ENCODE measurements at places on chromosomes 4 and X.

DNA sequence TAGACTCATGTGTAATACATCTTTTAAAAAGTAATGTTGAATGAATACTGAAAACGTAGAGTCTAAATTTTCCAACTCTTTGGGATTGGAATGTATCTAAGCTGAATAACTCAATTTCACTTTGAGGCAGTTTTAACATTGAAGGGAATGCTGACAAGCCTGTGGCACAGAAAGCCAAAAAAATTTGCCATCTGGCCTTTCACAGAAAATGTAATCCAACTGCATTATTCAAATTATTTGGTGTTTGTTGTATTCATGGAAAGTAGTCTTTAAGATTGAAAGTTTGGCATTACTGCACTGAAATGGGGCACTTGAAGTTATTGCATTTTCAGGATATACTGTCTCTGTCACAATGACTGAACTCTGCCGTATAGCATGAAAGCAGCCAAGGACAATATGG lies 186.9 kb downstream of the FRMPD4 start:
- no peak for DNase-seq

DNA sequence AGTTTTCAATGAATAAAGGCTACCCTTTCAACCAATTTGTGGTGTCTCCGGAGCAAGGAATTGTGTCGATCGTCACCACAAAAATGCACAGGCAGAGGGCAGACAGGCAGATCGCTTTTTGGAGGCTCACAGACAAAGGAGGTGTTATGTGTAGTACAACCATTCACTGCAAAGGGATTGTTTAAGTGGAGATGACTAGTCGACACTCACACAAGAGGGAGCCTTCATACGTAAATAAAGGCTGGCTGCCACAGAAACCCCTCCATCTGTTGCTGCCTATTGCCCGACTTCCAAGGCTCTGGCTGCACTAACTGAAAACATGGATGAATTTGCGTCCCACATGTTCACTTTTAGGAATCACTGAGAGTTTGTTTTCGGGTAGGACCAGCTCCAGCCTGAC lies 281.1 kb downstream of the NKX6-1 start:
- DNase-seq, result no peak

- peak; percentile 66 for DNase-seq
Observed at GRCh38 chrX:73855546-73855945, 292.5 kb downstream of the CHIC1 start.

DNA sequence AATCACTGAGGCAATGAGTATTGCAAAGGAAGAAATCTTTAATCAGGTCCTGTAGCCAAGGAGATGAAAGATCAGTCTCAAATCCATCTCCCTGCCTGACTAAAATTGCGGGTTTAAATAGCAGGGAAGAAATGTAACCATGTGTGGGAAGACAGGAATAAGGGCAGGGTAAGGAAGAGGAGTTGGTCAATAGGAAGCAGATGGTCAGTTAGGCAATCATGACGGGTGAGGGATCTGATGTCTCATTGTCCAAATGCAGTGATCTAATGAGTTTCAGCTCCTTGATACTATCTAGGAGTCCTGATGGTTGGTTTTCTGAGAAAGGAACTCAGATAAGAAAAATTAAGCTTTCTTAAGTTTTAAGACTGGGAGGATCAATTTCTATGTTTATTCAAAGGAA lies 200.8 kb downstream of the SPATA18 start:
- DNase-seq, result no peak

GRCh38 chr4:38149997-38150671 lies 189.9 kb downstream of the PTTG2 start:
- DNase-seq, result no peak

DNA sequence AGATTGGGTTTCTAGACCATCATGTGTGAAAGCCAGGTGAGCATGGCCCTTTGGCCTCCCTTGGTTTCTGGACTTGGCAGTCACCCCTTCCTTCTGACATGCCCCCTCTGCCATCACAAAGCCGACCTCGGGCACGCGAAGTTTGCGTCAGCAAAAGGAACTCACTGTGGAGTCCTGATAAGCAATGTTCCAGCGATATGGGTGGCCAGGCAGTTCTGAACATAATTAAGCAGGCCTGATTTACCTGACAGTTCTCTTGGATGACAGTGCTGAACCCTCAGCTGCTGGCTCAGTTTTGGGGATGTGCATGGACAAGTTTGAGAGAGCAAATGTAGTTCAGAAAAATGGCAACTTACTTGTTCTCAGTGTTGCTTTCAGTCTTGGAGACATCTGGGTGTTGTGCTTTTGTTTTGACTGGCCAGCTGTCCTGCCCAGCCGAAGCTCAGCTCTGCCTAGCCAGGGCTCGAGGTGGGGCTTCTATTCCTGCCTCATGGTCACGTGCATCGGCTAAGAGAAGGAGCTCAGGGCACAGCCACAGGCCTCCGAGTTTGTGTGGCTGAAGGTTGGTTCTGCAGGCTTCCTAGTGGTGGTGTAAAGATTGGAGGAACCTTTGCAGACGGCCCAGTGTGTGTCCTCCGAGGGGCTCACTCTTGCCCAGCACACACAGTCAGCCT lies 78.3 kb downstream of the CLDN34 start:
- DNase-seq, result no peak

All from CD4-positive, alpha-beta T cell treated with Interleukin-10 for 1 hour (primary cell).